ENCODE measurements at places on chromosomes 12 and 14.

- DNase-seq, result no peak
These were observed 9.6 kb upstream of the HSPB8 start for GRCh38 chr12:119169150-119169549.

GRCh38 chr12:91743280-91743679 lies 402.4 kb downstream of the BTG1 start:
- DNase-seq, result no peak

GRCh38 chr12:67921286-67921685 lies 68.0 kb upstream of the IFNG-AS1 start:
- no peak for DNase-seq

DNA sequence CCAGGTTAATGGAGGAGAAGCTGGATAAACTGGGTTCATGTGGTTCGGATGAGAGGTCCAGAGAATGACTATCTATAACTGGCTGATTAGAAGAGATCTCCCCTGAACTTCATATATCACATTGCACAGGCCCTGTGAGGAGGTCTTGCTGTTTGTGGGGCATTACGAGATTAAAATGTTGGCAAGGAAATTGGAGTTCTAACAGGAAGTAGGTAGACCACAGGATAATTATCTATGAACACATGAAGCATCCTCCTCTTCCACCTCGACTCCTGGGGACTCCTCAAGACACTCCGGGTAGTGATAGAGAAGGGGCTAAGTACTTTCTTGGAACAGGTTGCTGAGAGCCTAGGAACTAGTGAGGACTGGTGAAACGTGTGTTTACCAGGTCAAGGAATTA lies 418.8 kb downstream of the KCNH5 start:
- no peak for DNase-seq

DNA sequence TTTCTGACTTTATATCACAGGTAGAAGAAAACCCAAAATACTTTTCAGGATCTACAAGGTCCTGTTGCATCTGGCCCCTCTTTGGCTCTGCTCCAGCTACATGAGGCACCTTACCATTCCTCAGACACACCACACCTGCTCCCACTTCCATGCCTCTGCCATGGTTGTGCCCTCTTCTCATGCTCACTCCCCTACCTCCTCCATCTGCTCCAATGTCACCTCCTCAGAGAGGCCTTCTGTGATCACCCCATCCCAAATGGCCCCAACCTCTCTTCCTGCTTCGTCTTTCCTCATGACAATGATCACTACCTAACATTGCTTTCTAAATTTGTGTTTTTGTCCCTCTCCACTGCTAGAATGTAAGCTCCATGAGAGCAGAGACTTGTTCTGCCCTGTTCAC lies 174.3 kb downstream of the ANO2 start:
- DNase-seq, result no peak

DNA sequence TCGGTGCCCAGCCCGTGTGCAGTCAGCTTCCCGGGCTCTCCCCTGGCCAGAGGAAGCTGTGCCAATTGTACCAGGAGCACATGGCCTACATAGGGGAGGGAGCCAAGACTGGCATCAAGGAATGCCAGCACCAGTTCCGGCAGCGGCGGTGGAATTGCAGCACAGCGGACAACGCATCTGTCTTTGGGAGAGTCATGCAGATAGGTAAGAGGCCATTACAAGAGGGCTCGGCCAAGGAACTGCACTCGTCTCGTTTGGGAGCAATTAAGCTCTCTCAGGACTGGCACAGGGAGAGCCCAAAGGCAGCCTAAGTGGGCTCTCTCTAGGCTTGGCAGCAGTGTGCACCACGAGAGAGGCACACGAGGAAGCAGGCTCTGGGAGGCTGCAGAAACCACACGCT lies 3.7 kb downstream of the WNT5B start:
- DNase-seq, result no peak

DNA sequence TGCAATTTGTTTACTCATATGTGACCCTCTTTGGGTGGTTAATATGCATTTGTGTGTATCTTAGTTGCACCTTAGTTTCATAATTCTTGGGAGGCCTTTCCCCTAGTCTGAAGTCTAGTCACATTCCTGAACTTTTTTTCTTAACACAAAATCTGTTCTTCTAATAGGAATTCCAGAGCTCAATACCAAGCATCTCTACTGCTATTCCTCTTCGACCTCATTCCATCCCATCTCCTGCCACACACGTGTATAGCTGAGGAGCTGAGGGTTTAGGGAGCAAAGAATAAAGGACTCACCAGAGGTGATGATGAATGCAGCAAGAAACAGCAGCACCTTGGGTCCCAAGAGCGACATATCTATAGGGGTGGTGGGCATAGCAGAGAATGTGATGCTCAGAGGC lies 875 bp downstream of the MFAP5 start:
- no peak for DNase-seq

GRCh38 chr12:131783915-131784541 lies 44.2 kb upstream of the MMP17 start:
- no peak for DNase-seq

- DNase-seq, result no peak
These were observed 4.5 kb upstream of the BCL11B start for GRCh38 chr14:99276482-99276881.

DNA sequence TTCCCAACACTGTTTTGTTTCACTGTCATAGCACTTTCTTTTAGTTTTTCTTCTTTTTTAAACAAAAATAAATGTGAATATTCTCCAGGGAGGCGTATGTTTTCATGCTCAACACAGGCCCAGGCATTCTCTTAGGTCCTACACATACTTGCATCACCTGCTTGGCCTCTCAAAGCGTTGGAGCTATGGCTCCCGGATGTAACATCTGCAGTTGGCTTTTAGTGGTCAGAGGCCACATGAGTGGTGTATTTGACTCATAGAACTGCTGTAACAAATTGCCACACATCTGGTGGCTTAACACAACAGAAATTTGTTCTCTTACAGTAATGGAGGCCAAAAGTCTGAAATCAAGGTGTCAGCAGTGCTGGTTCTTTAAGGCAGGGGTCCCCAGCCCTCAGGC lies 44.6 kb upstream of the VRK1 start:
- DNase-seq, result no peak

DNA sequence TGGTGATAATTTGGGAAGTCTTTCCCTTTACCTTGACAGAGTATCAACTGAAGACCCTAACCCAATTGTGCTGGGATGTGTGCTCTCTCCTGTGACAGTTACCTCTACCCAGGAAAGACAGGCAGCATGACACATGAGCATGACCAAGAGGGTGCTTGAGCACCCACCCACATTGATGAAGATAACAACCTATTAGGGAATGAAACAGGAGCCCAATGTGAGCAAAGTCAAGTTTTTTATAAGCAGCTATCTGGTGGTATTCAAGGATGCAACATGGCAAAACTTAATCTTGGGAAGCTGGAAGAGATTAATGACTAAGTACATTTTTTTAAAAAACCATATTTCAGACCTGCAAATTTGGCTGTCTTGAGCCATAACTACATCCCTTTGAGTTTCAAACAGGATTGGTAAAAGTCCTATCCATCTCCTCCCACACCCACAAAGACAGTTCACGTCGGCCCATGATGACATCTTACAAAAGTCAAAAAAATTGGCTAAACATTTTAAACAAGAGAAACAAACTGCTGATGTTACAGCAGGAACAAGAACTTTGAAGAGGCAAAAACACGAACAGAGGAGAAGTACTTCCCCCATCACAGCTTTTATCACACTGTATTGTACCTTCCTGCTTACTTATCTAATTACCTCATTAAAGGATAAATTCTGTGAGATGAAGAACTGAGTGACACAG lies 60.3 kb downstream of the MED13L start:
- no peak for DNase-seq

DNA sequence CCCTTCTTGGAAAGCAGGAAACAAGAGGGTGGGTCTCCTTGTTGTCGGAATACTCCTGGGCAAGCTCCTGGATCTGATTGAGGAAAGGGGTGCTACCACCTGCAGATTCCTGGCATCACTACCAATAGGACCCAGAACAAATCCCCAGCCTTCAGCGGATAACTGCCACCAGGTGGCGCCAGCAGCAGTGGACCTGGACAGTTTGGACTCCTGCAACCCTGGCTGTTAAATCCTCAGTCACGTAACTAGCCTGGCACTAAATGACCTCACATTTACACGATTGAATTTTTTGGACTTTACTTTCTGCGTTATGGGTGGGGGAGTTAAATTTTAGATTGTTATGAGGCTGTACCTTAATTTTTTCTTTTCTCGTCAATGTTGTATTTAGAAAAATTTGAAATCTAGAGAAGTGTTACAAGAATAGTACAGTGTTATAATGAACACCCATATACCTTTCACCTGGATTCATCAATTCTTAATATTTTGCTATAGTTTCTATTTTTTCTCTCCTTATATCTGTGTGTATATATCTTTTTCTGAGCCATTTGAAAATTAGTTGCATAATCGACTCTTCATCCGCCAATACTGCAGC lies 95.6 kb downstream of the GAS2L3 start:
- no peak for DNase-seq

Data from esophagus squamous epithelium (tissue), 5 donors.